GM12865 (cell line): ENCODE measurements at places on chromosomes 4 and X.

GRCh38 chrX:42491137-42491907, 286.6 kb downstream of the PPP1R2C start:
- peak; percentile 0 for DNase-seq

DNA sequence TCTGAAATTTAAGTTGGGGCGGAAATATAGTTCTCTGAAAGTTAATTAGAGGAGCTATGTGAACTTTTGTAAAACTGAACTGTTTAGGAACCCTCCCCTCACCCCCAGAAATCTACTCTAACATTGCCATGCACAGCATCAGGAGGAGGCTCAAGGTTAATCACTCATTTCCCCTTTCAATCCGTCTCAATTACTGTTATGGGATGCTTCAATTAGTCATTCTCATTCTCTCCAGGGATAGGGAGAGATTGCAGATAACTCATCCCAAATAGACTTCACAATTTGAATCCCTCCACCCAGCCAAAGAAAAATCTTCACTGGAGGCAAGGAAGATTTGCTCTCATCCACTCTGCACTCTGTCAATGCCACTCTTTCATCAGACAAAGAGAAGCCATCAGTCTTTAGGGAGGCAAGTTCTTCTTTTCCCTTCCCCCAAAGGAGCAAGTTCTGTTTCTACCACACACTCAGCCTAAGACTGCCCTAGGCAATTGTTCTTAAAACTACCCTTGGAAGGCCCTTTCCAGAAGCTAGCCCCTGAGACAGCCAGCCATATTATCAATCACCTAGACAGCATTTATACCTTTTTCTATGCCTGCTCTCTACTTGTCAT, 140.4 kb downstream of the SLC10A7 start:
- no peak for DNase-seq

DNA sequence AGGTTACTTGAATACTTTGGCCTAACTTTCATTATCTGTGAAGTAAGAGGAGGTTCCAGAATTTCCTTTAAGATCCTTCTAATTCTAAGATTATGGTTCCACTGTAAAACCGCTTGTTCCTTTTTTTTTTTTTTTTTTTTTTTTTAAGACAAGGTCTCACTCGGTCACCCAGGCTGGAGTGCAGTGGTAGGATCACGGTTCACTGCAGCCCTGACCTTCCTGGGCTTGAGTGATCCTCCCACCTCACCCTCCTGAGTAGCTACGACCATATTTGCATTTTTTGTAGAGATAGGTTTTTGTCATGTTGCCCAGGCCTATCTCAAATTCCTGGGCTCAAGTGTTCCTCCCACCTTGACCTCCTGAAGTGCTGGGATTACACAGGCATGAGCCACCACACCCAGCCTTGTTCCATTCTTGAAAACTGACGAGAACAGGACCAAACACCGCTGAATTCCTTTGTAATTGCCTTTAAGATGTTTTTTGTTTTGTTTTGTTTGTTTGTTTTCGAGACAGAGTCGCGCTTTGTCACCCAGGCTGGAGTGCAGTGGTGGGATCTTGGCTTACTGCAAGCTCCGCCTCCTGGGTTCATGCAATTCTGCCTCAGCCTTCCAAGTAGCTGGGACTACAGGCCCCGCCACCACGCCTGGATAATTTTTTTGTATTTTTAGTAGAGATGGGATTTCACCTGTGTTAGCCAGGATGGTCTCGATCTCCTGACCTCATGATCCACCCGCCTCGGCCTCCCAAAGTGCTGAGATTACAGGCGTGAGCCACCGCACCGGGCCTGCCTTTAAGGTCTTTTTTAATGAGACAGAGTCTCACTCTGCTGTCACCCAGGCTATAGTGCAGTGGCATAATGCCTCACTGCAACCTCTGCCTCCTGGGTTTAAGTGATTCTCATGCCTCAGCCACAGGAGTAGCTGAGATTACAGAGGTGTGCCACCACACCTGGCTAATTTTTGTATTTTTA, 6.8 kb downstream of the PDS5A start:
- peak; percentile 77 for DNase-seq

- no peak for DNase-seq
Observed at GRCh38 chrX:96837808-96838207, 45.9 kb upstream of the RPA4 start.

DNA sequence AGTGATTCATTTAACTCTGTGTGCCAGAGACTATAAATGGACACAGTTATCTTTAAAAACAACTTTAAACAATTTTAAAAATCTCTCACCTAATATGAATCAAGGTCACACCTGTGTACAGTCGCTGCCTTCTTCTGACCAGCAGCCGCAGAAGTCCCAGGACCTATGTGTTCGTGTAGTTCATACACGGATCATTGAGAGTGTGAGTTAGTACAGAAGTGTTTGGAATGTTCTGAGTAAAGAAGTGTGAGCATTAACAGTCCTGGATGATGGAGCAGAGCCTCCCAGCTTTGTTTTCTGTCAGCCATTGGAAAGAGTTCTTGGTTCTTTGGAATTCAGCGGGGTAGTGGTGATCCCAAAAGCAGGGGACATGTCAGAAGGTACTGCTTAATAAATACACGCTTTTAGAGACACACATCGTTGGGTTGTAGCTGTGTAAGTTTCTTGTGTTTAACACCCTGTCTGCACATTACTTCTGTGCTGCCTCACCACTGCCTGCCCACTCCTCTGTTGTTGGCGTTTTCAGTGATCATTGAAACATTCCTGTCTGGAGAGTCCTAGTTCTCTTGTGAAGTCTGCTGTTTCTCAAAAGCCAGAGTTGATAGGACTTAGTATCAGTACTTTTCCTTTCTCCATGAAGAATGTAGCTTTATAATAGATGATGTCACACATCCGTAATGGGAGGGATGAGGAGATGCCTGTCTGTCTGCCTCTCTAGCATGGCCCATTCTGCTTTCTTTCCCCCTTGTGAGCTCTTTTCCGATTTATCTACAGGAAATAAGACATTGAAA, 90.6 kb downstream of the PTTG2 start:
- DNase-seq = no peak

DNA sequence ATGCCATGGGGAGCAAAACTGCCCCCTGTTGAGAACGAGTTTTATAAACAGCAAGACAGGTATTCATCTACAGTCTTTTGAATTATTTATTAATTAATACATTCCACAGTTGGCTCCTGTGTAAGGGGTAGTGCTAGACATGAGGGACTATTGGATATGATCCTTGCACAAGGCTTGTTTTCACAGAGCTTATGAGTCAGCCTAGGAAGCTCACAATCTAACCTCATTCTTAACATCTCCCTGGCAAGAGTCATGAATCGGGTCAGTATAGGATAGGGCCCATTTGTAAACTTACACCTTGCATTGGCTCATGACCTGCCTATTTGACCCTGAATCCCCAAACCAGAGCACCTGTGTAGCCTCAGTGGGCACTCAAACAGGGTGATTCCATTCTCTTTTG, 209.1 kb upstream of the HCCS start:
- no peak for DNase-seq

- no peak for DNase-seq
Observed at GRCh38 chrX:10709276-10709675, 88.9 kb upstream of the MID1 start.

DNA sequence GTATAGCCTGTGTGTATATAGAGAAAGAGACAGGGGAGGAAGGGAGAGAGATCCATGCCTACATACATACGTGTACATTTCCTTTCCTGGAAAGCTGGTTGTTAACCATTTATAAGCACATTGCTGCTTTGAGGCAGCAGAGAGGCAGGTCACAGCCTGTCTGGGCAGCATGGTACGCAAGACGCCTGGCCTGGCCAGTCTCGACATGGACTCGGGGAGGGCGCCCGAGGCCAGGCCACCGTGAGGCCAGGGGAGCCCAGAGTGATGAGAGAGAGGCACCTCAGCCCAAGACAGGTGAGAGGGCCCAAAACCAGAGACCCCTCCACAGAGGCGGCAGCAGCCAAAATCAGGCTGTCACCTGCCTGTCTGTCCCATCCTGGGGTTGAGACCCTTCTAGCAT, 3.9 kb downstream of the TREX2 start:
- DNase-seq = no peak

- DNase-seq = no peak
Observed at GRCh38 chrX:32893751-32894150, 317.6 kb downstream of the DMD start.

DNA sequence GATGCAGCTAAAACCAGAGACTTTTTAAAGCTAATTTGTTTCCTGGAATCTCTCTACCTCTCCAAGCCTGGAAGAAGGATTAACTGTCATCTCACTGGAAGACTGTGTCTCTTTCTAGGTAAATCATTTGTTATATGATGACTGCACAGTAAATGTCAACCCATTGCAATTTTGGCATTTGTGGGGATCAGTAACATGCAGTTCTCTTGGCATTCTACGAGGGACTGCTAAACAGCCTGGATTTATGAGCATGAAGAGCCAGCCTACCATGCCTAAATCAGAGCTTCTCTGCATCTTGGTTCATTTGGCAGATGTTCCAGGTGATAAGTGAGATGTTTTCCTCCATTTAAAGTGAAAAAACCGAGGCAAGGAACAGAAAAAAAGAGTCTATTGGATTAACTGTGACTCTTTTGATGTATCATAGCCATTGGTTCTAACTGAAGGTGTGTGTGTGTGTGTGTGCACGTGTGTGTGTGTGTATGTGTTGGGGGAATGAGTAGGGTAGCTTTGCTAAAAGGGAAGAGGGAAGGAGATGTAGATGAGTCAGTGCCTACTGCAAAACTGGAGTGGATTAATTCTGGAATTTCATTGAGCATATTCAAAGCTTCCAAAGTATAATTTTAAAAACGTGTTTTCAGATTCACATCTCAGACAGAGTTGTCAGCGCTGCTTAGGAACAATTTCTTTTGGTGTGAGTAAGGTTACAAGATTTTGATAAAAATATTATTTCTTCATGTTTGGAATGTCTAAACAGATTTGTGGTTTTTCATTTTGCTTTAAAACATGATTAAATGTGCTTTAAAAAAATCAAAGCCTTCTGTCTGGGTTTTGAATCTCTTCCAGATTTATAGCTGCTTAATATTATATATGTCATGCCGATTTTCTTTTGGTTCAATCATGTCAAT, 123.2 kb upstream of the LNX1 start:
- no peak for DNase-seq

- DNase-seq = no peak
Observed at GRCh38 chr4:6193399-6193798, 7.0 kb downstream of the JAKMIP1 start.

DNA sequence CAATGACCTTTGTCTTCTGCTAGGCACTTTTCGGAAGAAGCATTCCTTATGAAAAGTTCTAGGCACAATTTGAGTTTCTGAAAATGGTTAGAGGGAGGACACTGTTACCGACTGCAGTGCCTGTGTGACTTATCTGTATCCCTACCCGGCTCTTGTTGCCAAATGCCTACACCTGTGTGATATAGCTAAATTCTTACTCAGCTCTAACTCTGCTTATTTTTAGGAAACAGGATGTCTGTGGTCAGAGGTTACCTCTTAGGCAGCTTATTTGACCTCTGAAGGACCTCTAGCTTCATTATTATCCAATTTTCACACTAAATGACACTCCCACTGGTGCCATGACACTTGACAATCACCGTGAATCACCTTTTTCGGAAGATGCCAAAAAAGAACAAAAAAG, 561.1 kb upstream of the SMIM31 start:
- no peak for DNase-seq
